Activated T-cell treated with anti-CD3 and anti-CD28 coated beads for 1 hour (primary cell): ENCODE measurements at places on chromosomes 13 and 19.

GRCh38 chr19:33186431-33187182 lies 7.5 kb upstream of the LRP3 start:
- DNase-seq = no peak

DNA sequence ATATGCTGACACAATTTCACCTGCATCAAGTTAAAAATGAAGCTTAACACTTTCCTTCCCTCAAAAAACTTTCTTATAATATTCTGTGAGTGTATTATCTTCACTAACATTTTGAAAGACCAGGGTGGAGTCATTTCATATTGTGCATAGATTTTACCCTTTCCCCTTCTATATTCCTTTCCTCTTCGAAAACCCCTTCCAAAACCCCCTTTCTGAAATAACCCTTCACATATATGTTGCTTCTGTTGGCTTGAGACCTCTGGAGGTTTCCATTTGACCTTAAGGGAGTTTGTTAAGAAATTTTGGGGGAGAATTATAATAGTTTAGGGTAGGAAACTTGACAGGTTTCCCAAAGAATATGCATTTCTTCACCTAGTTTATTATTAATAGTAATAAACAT lies 489.6 kb upstream of the MIR17HG start:
- DNase-seq = no peak

- DNase-seq = no peak
Measured at GRCh38 chr19:39211731-39212374, 7.8 kb upstream of the SYCN start.

GRCh38 chr13:98246538-98247172 lies 69.6 kb upstream of the RNF113B start:
- no peak for DNase-seq

- peak; percentile 76 for DNase-seq
Measured at GRCh38 chr19:52048555-52049501, at the start of gene ZNF432. TSS of gene ZNF432 (minus strand) at chr19:52048838. CDS start at chr19:52046868, 1,970 bp downstream.

- no peak for DNase-seq
Measured at GRCh38 chr13:62556978-62557377, 1141.3 kb upstream of the PCDH20 start.

- DNase-seq = no peak
Measured at GRCh38 chr13:47226516-47226915, 329.7 kb upstream of the HTR2A start.

DNA sequence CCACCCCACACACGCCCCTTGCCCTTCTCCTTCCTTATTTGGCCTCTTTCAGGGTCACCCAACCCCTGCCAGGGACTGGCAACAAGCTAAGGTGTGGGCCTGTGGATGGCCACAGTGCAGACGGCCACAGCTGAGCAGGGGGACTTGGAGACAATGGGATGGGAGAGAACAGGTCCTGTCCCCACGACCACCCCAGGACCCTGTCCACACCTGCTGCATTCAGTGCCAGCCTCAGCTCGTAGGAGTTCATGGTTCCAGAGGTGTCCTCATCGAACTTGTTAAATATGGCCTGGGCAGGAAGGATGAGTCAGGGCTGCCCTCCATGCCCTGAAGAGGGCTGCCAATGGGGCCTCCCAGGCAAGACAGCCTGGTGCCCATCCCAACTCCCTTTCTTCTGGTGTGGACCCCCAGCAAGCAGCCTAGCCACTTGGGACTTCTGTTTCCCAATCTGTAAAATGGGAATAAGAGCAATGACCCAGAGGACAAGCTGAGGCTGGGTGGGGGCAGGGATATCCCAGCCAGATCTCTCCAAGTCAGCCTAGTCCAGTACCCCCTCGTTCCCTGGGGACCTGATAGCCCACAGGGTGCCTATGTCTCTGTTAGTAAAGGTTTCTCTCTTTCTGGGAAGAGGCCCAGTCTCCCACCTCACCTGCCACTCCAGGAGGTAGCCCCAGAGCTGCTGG lies 10.6 kb downstream of the CAPN12 start:
- DNase-seq = no peak

GRCh38 chr13:105139380-105140285 lies 1395.8 kb downstream of the EFNB2 start:
- peak; percentile 36 for DNase-seq

GRCh38 chr19:30090476-30090875 lies 148.4 kb downstream of the URI1 start:
- no peak for DNase-seq

GRCh38 chr13:38883783-38884182 lies 106.8 kb downstream of the STOML3 start:
- no peak for DNase-seq

DNA sequence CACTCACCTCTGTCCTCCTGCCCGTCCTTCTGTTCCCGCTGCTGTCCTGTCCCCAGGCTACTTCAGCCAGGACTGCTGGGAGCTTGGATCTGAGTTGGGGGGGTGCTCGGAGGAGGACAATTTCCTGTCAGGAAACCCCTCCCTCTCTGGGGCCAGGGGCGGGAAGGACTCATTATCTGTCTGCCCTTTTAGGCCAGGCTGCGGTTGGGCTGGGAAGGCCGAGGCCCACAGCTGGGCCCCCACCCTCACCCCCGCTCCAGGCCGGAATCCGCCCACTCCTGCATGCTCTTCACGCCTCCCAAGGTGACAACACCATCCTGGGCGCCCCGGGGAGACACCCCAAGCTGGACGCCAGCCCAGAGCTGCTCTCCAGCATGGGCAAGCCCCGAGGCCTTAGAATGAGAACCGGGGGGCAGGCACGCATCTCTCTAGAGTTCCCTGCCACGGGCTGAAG lies at the start of gene EXOC3L2:
Gene EXOC3L2, minus strand, starts transcription at position 74 of the 454 bp plus-strand sequence. CDS start 6,362 bp downstream, outside the sequence.
- DNase-seq = no peak

- DNase-seq = no peak
Measured at GRCh38 chr13:46134961-46135522, 30.2 kb upstream of the CPB2 start.

- no peak for DNase-seq
Measured at GRCh38 chr19:10223488-10224213, 7.5 kb downstream of the S1PR2 start.

DNA sequence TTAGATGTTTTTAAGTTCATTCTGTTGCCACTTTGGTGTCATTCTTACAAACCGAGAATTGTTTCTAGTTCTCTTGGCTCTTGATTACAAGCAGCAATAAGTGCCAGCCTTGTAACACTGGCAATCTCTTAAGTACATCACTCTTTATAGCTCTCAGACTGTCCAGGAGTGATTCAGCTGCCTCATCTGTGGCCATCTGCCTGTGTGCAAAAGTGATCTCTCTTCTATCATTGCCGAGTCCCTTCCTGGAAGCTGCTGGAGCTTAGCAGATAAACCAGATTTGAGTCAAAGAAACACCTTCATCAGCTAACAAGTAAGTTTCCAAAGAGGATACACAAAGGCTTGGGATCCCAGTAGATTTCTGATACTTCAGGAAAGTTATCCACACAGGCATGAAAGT lies 23.2 kb downstream of the STOML3 start:
- no peak for DNase-seq

GRCh38 chr19:7376151-7376852 lies 27.6 kb downstream of the ARHGEF18 start:
- DNase-seq = no peak

- DNase-seq = no peak
Measured at GRCh38 chr13:49084961-49085360, 109.2 kb downstream of the FNDC3A start.

DNA sequence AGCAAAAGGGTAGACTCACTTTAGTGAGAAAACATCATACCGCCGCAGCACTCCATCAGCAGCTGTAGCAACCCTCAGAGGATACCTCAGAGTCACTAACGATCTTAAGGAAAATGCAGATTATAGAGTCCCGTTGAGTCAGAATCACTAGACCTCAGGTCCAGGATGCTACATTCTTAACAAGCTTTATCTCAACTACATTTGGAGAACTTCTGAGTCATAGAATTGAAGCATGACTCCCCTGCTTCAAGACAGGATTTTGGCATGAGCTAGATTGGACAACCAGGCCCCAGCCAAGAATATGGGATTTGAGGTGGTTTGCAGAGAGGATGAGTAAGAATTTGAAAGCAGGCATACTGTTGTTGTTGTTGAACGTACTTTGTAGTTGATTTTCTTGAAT lies 118.9 kb upstream of the UBL3 start:
- DNase-seq = no peak

DNA sequence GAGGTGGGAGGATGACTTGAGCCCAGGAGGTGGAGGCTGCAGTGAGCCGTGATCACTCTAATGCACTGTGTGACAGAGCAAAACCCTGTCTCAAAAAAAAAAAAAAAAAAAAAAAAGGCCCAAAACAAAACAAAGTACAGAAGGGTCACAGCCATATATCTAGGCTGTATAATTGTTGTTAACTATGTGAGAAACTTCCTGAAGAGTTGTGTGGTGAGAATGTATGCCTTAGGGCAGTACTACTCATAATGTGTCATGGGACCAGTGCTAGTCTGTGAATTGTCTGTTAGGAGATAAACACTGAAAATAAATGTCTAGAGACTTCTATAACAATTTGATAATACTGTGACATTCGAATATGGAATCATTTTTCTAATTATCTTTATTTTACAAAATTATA lies 43.1 kb downstream of the PAN3 start:
- DNase-seq = no peak

DNA sequence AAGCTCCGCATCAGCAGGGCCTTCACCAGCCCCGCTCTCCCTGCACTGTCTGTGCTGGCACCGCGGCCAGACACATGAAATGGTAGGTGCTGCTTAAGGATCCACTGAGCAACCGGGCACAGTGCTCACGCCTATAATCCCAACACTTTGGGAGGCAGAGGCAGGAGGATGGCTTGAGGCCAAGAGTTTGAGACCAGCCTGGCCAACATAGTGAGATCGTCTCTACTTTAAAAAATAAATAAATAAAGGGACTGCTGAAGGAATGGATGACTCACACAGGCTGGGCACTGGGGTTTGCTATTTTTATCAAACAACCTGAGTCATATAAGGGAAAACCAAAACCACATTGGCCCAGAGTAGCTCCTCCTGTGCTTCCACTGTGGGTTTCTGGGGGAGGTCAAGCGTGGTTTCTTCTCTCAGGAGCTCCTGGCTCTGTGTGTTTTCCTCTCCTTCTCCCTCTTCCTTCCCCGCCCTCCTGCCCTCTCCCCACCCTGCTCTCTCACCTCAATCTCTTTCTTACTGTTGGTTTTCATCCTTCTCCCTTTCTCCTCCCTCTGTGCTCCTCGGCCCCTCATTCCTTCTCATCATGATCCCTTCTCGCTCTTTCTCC lies 21.3 kb downstream of the VRK3 start:
- DNase-seq = no peak

- DNase-seq = no peak
Measured at GRCh38 chr19:12603714-12604113, 6.9 kb downstream of the ZNF490 start.

DNA sequence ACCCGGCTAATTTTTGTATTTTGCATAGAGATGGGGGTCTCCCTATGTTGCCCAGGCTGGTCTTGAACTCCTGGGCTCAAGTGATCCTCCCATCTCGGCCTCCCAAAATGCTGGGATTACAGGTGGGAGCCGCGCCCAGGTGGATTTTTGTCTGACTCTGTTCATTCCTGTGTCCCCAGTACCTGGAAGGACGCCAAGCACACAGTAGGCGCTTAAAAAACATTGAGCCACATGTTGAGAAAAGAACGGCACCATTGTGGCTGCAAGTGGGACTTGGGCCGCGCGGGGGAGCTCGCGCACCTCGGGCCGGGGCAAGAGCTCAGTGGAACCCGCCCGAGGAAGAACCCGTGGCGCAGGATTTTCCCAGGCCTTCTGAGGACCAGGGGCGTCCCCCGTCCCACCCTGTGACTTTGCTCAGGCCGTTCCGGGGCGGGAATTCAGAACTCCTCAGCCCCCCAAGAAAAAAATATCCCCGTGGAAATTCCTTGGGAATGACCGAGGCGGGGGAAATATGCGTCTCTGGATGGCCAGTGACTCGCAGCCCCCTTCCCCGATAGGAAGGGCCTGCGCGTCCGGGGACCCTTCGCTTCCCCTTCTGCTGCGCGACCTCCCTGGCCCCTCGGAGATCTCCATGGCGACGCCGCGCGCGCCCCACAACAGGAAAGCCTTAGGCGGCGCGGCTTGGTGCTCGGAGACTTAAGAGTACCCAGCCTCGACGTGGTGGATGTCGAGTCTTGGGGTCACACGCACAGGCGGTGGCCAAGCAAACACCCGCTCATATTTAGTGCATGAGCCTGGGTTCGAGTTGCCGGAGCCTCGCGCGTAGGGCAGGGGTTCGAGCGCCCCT lies 1.4 kb upstream of the ICAM1 start:
- DNase-seq = peak; percentile 87

DNA sequence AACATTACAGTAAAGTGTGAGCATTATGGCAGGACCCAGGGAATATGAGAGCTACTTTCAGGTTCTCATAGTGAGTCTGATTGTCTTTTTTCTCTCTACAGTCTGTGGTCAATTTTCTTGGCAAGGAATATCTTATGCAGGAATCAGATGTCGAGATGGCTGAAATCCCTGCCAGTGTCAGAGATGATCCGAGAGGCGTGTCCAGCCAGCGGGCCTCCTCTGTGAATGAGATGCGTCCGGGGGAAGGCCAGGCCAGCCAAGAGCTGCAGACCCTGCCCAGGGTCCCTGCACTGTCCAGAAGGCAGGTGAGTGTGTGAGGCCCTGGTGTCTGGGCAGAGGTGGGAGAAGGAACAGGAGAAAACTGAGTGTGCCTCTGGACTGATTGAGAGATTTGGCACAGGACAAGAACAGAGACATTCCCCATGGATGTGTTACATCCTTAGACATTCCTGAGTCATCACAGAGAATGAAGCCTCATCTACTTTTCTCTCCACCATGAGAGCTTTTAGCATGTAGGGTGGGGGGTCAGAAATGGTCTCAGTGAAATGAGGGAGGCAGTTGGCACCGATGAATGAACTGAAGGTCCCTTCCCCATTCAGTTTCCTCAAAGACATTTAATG lies 27.3 kb upstream of the EDDM13 start:
- no peak for DNase-seq

- peak; percentile 54 for DNase-seq
Measured at GRCh38 chr19:49590971-49591730, at the start of gene PRR12. TSS of gene PRR12 (plus strand) at chr19:49591182. CDS start at chr19:49591655, 473 bp downstream.

DNA sequence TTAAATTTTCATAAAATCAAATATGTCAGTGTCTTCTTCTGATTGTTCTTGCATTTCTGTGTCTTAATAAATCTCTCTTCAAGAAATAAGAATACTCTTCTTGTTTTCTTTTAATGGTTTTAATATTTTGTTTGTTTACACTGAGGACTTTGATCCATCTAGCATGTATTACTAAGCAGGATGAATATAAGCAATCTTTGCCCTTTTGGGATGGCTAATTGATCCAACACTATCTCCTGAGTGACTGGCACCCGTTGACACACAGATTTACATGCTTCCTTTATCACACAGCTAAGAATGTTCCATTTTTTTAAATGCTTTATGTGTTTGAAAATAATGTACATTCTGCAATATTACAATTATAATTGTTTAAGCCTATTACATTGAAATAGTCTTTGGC lies 134.5 kb downstream of the TBC1D4 start:
- no peak for DNase-seq
